ENCODE measurements at places on chromosomes 1 and 21.
A peak's percentile ranks its signal among the peaks of the same experiment; 100 is the strongest.

GRCh38 chr21:17467829-17468228, 45.0 kb upstream of the CXADR start:
- DNase-seq: no peak

GRCh38 chr1:226580625-226581270, 32.2 kb downstream of the STUM start:
- no peak for DNase-seq

DNA sequence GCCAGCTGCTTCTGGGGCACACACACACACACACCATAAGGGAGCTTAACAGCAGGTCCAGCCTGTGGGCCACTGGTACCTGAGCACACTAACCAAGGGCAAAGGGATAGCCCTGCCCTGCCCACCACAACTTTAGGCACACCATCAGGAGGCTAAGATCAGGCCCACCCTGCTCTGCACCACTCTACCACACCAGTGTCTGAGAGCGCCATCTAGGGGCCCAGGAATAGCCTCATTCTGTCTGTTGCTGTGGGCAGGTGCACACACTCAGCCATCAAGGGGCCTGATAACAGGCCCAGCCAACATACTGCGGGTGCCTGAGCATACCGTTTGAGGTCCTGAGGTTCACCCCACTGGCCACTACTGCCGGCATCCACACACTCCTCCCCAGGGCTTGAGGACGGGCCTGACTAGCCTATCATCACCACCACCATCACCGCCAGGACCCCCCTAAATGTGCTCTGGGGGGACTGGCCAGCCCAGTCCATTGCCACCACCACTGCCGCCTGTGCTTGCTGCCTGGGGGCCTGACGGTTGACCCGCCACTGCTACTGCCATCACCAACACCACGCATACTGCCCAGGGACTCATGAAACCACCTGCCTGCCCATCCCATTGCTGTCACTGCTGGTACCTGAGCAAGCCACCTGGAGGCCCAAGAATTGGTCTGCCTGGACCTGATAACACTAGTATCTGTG, 31.3 kb downstream of the NSL1 start:
- no peak for DNase-seq

GRCh38 chr1:94619731-94620130, 78.2 kb upstream of the F3 start:
- no peak for DNase-seq

DNA sequence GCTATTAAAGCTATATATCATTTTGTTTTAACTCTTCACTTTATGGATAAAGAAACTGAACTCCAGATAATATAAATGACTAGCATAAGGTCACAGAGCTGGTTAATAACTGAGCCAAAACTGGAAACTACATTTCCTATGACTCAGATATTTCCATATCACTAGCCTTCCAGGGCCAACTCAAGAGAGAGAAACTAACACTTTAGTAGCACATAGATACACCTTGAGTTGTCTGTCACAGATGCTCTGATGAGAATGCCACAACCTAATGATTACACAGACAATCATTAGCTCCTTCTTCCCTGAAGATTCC, 40.7 kb downstream of the NME7 start:
- no peak for DNase-seq

GRCh38 chr1:51000160-51000559, 30.1 kb downstream of the CDKN2C start:
- DNase-seq: no peak

- DNase-seq: no peak
These were observed 24.7 kb downstream of the LDLRAD2 start for GRCh38 chr1:21836729-21837128.

DNA sequence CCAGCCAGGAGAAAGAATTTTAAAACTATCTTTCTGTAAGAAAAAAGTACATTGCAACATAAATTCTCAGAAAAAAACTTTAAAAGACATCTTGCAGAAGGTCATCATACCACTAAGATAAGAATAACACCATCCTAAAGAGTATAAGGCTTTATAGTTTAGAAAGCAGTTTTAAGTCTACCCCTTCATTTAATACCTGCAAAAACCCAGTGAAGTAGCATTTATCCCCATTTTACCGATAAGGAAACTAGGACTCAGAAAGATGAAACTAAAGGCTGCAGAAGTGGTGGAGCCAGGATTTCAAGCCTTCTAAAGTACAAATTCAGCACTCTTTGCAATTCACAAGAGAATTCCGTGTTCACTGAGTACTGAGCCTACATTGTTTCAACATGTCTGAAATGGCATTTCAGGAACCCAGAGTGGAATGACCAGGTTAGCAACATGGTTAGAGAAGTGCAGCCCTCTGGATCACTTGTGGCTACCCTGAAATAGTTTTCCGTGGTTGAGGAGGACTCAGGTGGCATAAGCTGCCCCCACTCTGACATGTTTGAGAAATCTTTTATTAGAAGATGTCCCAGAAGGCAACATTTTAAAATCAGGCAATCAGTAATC, 6.7 kb downstream of the MYCL start:
- no peak for DNase-seq

GRCh38 chr1:70288166-70288565, 66.4 kb downstream of the ANKRD13C start:
- DNase-seq: no peak

DNA sequence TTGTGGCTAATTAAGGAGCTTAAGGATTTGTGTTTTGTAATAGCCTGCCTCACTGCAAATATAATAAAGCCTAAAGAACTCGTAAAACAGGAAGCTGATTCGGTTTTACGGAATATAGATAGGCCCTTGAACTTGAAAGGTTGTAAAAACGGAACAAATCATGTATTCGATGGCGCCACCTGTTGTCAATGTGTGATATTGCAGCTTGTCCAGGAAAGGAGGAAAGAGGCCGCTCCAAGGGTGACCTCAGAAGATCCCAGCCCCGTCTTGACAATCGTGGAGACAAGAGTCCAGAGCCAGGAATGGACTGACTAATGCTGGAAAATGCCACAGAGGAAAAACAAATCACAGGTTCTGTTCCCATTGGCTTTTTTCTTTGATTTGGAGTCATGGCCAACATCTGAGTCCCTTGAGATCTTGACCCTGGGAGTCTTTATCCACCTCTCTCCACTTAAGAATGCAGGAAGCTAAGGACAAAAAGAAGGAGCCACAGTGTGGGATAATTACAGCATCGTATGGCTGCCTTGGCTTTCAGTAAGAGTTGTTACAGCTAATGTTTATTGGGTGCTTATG, 7.0 kb upstream of the IGSF21 start:
- peak; percentile 3 for DNase-seq

GRCh38 chr1:102799496-102799895, 308.8 kb downstream of the COL11A1 start:
- DNase-seq: peak; percentile 1

Measured in AG09309 (cell line).